Activated CD4-positive, alpha-beta T cell treated with anti-CD3 and anti-CD28 coated beads, Interleukin-10, Interleukin-2, amounts not matched to agents 100 ng/mL and 50 ng/mL, durations not matched to agents 16 hours and 8 hours (primary cell): ENCODE measurements at places on chromosomes 5 and 9.

DNA sequence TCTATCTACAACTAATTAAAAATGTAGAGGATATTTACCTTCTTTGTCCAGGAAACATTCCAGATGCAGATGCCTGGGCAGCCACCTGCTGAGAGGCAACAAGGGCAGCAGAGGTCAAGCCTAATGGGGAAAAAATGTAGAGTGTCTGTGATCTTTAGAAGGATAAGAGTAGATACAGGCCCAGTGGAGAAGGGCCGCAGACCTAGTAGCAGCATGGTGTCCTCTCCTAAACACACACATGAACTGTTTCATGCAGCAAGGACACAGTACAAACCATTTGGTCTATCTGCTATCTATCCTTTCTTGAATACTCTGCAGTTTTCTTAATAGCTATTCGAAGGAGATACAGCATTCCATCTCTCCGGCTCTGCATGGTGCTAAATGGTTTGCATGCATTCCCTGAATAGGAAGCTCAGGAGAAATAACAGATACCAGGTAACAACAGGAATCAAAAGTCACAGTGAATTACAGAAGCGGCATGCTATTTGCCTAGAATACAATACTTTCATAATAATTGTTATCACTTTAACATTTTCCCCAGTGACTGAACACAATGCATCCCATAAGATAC lies 107.3 kb downstream of the ZNF608 start:
- no peak for DNase-seq

DNA sequence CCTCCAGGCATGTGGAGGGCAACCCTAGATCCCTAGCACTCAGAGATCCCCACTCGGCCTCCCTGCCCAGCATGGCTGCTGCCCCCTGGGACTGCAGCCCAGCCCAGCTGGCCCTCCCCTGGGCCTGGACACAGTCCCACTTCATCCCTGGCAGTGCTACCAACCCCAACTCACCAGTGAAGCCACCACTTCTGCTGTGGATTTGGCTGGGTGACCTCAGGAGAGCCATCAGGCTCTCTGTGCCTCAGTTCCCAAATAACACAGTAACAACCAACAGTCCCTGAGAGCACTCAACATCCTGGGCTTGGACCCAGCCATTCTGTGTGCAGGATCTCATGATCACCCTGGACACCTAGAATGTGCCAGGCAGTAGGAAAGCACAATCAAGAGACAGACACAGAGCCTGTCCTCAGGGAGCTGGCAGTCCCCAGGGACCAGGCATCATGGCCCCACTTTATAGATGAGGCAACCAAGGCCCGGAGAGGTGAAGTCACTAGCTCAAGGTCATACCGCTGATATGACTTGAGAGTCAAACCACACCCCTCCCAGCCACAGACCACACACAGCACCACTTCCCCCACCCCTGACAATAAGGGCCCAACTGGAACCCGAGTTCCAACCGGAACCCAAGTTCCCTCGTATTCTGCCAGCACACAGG lies 4.7 kb upstream of the PSMB7 start:
- peak; percentile 27 for DNase-seq

GRCh38 chr9:137804908-137805630 lies 72.5 kb upstream of the CACNA1B start:
- no peak for DNase-seq

GRCh38 chr5:167226386-167226785 lies 1065.1 kb upstream of the WWC1 start:
- no peak for DNase-seq

DNA sequence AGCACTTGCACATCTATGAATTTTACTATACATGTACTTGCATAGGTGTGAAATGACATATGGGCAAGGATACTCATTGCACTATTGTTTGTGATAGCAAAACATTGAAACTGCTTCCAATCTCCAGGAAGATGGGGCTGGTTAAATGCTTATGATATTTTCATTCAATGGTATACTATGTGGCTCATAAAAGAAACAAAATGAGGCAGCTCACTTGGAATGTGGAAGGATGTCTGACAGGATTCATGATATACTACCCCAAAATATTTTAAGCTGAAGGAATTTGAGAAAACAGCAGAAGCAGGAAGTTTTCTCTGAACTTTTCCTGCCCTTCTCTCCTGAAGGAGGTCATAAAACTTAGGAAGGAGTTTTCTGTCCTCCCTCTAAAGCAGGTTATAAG lies 99.6 kb upstream of the CAST start:
- no peak for DNase-seq

DNA sequence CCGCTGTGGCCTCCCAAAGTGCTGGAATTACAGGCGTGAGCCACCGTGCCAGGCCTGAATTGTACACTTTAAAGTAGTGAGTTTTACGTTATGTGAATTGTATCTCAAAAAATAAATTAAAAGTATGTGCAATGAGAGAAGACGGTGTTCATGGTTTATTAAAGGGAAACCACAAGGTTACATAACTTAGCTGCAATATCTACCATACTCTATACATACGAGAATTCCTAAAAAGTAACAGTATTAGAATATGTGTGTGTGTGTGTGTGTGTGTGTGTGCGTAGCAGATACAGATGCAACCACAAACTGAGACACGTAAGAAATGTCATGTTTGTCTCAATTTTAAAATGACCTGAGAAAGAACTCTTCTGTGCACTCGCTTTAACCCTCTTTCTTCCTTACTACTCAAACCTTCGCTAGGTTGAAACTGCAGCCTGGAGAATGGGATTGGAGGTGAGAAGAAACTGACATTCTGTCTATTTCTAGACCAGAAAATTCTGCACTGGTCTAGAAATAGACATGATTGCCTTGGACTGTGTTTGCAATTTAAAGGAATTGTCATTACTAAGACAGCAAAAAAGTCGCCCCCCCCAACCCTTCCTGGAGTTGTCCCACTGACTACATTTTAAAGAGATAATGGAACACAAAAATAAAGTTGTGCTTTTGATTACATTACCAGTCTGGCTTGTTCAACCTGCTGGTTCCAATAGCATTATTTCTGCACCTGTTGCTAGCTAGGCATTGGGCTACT lies 167.0 kb downstream of the RGS3 start:
- no peak for DNase-seq

- DNase-seq, result no peak
Measured at GRCh38 chr5:158246661-158247060, 387.7 kb upstream of the CLINT1 start.

DNA sequence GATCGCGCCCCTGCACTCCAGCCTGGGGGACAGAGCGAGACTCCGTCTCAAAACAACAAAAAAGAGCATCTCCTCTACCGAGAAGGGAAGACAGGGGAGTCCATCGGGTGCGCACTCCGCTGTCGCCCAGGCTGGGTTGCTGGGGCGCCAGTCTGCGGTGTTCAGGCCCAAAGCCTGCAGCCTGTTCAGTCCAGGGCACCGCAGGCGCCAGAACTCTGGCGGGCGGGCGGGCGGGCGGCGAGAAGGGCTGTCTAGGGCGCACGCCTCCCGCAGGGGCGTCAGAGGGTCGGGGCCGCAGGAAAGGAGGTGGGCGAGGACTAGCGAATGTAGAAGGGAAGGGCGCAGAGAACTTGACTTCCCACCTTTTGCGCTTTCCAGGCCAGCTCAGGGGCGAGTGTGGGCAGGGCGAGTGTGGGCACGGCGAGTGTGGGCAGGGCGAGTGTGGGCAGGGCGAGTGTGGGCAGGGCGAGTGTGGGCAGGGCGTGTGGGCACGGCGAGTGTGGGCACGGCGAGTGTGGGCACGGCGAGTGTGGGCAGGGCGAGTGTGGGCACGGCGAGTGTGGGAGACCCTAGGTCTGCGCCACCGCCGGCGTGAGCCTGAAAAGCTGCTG lies 10.5 kb downstream of the PROP1 start:
- no peak for DNase-seq

DNA sequence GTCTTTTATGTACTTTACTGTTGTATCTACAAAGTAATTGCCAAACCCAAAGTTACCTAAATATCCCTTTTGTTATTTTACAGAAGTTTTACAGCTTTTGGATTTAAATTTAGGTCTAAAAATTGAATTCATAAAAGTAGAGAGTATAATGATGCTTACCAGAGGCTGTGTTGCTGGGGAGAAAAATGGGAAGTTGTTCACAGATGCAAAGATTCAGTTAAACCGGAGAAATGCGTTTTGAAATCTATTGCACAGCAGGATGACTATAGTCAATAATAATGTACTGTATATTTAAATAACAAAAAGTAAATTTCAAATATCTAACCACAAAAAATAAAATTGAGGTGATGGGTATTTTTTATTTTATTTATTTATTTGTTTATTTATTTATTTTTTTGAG lies 2.6 kb upstream of the ANKRD18A start:
- no peak for DNase-seq

- DNase-seq, result no peak
Measured at GRCh38 chr9:112437406-112437805, 49.2 kb upstream of the KIAA1958 start.

- no peak for DNase-seq
Measured at GRCh38 chr5:37871023-37871815, 31.4 kb upstream of the GDNF start.

- DNase-seq, result no peak
Measured at GRCh38 chr5:59206132-59206581, 623.3 kb downstream of the RAB3C start.

- DNase-seq, result no peak
Measured at GRCh38 chr9:95504053-95504963, 12.5 kb downstream of the PTCH1 start.

DNA sequence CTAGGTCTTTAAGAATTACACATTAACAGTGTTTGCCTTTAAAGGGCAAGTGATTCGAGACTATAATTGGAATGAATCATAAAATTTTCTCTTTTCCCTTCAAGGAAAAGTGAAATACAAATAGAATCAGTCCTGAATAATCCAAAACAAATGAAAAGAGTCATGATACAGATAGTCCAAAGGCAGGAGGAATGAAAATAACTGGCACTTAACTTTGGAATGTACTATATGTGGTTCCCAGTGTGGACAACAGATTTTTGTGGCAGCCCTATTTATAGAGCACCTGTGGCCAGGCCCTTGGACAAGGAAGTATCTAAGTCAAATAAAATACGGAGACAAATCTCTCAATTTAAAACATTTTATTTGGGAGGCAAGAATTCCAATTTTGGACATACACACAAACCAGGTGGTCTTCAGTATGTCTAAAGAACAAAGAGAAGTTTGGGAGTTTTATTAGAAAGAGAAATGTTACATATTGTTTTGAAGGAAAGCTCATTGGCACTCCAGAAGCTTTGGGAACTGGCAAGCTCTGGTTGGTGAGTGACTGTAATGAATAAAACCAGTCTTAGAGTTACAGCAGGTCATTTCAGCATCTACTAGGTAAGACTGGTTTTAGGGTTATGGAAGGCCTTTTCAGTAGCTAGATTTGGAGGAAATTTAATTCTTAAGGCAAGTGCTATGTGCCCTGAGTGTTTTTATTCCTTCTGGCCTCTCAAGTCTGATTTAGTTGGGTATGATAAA lies 116.0 kb upstream of the PAM start:
- no peak for DNase-seq

DNA sequence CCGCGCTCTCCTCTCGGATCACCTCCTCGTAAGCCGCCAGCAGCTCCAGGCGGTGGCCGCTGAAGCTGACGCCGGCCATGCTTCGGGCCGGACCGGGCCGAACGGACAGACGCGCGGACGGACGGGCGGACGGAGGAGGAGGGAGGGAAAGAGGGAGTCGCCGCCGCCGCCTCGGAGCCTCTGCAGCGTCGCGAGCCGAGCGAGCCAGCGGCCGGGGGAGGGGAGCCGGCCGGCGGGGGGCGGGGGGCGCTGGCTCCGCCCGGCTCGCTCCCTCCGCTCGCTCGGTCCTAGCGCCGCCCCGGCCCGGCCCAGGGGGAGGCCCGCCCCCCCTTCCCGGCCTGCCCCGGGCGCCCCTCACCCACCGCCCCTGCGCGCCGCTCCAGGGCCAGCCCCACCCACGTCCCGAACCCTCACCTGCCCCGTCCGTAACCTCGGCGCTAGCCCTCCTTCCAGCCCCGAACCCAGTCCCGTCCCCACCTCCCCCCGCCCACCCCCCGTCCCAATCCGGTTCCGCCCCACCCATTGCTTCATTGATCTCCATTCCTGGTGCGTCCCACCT lies at the start of gene DBN1:
DBN1 (minus strand) TSS at position 192 of the 559 bp plus-strand sequence; CDS start at position 79, 113 bp downstream.
- no peak for DNase-seq

- no peak for DNase-seq
Measured at GRCh38 chr9:120387257-120388002, 192.5 kb downstream of the CDK5RAP2 start.

DNA sequence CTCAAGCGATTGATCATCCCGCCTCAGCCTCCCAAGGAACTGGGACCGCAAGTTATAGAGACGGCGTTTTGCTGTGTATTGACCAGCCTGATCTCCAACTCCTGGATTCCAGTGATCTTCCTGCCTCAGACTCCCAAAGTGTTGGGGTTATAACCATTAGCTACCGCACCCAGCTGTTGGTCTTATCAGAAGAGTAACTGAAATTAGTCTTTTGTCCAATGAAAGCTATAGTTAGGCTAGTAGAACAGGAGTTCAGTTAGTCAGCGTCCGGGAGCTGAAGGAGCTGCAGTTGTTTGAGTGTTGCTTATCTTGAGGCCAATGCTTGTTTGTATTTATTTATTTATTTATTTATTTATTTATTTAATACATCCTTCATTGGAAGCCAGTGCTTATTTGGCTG lies 3.2 kb upstream of the MIGA2 start:
- no peak for DNase-seq

GRCh38 chr5:160635046-160635445 lies 213.4 kb downstream of the PTTG1 start:
- DNase-seq, result no peak

- no peak for DNase-seq
Measured at GRCh38 chr9:89869793-89870580, 265.2 kb downstream of the GADD45G start.

DNA sequence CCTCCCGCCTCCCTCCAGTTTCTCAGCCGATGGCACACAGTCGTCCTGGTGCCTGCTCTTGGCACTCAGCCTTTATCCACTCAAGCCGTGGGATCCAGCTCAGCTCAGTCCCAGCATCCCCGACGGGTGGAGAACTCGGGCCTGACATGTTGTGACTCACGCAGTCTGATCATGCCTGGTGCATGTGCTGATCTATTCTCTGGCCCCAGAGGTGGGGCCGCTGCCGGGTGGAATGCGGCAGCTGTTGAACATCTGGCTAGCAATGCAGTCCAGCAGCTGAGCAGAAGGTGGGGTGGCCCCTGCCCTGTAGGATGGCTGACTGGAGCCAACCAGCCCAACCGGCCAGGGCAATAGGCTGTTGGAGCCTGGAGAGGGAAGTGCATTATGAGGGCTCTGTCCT lies 1.7 kb upstream of the AIF1L start:
- DNase-seq, result no peak

- no peak for DNase-seq
Measured at GRCh38 chr9:110828264-110828663, 159.7 kb downstream of the MUSK start.

- DNase-seq, result no peak
Measured at GRCh38 chr9:131854896-131855613, 115.2 kb upstream of the RAPGEF1 start.

GRCh38 chr9:693201-694091 lies 148.1 kb upstream of the DMRT1 start:
- no peak for DNase-seq
